ENCODE measurements at places on chromosomes 7 and 10.
A peak's percentile ranks its signal among the peaks of the same experiment; 100 is the strongest.

DNA sequence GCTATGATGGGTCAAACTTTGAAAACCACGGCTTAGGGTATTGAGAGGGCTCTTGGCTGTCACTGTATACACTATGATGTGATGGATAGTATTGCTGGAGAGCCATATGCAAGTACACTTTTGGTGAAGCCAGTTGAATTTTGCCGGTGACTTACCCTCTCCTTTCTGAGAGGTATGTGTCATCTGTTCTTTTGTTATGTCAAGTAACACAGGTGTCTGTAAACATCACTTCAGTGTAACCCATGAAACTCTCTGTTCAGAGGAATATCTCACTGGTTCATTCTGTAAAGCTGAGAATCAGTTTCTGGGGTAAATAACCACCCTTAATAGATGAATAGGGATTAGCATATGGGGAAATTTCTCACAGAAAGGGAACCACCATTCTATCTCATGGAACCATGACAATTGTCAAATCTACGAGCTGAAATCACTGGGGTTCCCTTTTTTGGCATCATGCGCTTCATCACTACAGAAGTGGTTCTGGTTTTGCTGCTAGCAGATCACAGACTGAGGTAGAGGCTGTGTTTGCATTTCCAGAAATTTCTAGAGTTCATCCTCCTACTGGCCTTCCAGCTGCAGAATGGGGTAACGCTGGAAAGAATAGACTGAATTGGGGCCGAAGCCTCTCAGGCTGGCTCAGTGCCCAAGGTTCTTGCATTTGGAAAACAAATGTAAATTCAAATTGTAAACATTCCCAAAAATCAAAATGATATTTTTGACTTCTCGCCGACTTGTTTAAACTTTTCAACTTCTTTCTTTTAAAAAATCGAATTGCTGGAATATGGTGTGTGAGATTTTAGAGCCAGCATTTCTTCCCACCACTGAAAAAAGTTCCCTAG, 83.3 kb upstream of the CREB5 start:
- no peak for DNase-seq

GRCh38 chr7:155660758-155661093, 16.3 kb downstream of the RBM33 start:
- no peak for DNase-seq

DNA sequence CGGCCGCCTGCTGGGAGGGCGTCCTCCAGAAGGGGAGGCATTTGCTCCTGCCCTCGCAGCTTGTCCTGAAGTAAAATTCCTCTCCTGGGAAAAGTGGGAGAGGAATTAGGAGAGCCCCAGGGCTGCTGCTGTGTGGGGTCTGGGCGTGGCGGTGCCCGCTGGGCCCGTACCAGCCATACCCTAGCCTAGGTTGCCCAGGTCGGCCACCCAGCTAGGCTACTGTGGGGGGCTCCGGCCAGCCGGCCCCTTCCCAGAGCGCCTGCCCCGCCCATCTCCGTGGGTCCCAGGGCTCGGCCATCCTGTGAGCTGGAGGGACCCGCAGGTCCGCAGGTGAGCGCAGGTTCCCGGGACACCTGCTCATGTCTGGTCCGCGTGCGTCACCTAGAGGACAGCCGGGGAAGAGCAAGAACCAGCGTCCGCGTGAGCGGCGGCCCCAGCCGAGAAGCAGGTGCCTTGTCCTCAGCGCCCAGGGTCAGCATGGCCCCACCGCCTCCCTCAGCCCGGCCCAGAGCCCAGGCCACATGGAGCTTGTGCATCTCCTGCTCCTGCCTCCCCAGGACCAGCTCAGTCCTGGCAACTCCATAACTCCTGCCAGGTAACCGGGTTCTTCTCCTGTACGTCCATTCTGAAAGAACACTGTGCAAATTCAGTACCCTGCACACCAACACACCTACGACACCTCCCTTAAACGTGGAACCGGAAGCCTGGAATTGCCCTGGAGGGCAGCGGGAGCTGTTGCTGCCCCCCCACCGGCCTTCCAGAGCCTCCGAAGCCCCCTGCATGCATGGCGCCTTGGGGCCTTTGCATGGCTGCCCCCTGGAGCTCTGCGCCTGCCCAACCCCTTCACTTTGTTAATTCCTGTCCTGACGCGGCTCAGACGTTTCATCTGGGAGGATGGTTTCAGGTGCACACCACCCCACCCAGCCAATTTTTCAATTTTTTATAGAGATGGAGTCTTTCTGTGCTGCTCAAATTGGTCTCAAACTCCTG, 22.8 kb upstream of the FOXL3 start:
- DNase-seq: peak; percentile 34

- peak; percentile 62 for DNase-seq
Observed at GRCh38 chr10:3636356-3637181, 148.4 kb downstream of the KLF6 start.

- no peak for DNase-seq
Observed at GRCh38 chr10:21280971-21281572, 244.4 kb downstream of the SKIDA1 start.

- DNase-seq: no peak
Observed at GRCh38 chr7:39824456-39825200, 125.4 kb upstream of the CDK13 start.

DNA sequence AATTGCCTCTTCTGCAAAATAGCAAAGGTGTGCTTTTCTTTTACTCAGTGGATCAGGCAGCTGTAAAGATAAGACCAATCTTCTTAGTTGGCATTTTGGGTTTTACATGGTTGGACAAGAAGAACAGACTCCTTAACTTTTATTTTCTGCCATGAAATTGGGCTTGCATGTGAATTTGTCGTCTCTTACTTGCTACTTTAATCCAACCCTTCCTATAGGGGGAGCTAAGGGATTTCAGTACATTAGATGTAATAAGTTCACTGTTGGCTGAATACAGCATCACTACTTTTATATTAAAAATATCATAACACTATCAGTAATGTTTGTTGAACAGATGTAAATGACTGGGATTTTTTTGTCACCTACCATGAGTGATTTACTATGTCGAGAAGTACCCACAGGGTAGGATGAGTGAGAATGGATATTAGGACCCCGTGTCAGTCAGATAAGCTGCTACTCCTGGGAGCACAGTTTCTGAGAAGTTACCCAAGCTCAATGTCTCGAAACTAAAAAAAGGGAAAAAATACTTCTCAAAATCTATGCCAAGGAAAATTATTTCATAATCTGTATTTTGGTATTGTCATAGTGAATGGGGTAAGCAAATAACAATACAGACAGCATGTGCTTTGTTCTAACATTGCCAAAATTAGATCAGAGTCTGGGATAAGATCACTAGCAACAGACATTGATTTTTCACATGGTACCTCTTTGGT, 127.4 kb upstream of the AGR3 start:
- DNase-seq: no peak

DNA sequence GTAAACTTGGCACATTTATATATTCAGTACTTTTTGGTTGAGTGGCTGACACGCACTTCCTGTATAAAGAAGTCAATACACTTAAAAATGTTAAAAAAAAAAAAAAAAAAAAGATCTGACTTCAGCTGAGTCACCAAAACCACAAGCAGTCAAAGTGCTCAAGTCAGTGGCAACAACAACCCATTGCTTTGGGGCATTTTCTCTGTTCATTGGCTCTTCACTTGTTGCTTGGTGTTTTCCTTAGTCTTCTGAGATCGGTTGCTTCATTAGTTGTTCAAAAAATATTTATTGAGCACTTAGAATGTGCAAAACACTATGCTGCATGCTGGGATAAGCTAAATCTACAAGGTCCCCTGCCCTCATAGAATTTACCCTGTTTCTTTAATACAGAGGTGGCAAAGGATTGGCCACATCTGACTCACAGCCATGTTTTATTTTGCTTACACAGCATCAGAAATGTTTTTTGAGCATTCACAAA, 63.7 kb downstream of the ZNRF2 start:
- DNase-seq: no peak

All from SK-N-DZ (cell line).